ENCODE measurements at places on chromosomes 2 and 18.

DNA sequence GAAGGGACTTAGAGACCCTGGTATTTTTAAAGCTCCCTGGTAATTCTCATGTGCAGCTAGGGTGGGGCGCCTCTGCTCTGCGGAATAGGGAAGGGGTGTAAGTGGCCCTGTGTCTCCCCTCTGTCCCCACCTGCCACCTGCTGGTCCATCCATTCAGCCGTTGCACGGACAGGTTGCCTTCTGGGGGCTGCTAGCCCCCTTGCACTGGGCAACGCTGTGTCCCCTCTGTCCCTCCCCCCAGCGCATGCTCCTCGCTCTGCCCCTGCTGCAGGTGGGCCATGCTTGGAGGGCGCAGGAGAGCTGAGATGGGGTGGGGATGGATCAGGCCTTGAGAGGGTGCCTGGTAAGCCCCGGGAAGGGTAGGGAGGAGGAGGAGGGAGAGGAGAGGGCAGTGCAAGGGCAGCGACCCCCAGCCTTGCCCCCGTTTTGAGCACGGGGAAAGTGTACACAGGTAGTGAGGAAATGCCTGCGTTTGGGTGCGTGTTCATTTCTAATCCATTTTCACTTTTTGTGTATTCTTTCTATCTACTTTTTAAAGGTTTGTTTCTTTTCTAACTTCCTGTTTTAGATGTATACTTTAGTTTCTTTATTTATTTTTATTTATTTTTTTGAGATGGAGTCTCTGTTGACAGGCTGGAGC is 23.9 kb downstream of the RRM2 start:
- no peak for DNase-seq

DNA sequence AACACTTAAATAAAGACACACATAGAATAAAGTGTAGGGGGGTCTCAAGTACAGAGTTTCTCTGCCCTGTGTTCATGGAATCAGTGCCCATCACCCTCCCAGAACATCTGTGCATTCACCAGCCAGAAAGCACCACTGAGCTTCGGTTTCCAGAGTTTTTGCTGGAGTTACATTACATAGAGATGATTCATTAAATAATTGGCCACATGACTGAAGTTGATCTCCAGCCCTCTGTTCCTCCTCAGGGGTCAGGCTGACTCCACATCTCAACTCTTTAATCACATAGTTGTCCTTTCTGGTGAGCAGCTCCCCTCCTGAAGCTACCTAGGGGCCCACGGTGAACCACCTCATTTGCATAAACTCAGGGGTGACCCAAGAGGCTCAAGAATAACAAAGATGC is 129.8 kb downstream of the METTL4 start:
- DNase-seq: no peak

DNA sequence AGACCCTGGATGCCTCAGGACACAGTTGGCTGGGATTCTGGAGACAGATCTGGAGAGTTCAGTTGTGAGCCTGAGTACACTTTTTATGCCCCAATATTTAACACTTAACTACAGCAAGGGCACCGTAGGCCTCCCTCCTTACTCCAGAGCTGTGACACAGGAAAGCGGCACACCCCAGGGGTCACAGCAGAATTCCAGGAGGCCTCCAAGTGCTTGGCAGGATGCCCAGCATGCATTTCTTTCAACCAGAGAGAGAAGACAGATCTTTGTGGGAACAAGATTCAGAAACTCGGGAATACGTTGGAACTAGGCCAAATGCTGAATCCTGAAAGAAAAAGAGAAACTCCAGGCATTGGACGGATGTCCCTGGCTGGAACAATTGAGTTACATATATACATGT is 199.2 kb upstream of the NT5C1B start:
- no peak for DNase-seq

DNA sequence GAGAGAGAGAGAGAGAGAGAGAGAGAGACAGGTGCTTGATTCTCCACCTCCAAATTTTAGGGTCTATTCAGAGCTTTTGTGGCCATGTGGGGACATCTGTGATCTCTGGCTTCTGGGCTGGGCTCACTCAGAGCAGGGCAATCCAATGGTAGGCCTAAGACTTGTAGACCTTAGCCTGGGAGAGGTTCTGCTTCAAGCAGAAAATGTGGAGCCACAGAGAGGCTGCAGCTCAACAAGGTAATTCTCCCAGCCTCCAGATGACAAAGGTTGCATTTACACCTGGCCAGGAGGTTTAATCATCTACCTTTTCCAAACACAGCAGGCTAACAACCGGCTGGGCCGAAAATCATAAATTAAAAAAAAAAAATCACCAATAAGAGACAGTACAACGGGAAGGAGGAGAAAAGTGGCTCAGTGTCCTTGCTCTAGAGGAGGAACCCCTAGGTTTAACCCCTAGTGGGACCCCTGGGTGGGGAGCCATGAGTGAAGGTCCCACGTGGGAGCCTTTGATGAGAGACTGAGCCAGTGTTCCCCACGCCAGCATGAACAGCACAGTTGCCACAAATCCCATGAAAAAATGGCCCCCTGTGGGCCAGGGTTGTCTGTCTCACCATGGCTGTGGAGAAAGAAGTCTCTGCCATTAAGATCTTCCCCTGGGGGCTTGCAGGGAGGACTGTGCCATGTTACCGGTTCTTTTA is 124.0 kb upstream of the GATA6 start:
- no peak for DNase-seq

DNA sequence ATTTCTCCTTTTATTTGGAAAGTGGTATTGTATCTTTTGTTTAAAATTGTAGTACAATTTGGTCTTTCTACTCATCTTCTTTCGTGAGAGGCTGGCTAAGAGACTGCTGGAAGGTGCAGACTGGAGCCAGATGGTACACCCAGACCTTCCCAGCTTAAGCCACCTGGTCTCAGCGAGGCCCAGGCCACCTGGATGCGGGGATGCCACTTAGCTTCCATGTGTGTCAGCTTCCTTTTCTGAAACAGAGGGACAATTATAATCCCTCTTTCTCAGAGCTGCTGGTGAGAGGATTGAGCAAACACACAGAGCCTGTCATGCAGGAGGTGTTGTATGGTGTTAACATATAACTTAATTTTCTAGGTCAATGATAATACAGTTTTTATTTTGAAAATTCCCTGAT is 17.4 kb downstream of the FARP2 start:
- DNase-seq: no peak

DNA sequence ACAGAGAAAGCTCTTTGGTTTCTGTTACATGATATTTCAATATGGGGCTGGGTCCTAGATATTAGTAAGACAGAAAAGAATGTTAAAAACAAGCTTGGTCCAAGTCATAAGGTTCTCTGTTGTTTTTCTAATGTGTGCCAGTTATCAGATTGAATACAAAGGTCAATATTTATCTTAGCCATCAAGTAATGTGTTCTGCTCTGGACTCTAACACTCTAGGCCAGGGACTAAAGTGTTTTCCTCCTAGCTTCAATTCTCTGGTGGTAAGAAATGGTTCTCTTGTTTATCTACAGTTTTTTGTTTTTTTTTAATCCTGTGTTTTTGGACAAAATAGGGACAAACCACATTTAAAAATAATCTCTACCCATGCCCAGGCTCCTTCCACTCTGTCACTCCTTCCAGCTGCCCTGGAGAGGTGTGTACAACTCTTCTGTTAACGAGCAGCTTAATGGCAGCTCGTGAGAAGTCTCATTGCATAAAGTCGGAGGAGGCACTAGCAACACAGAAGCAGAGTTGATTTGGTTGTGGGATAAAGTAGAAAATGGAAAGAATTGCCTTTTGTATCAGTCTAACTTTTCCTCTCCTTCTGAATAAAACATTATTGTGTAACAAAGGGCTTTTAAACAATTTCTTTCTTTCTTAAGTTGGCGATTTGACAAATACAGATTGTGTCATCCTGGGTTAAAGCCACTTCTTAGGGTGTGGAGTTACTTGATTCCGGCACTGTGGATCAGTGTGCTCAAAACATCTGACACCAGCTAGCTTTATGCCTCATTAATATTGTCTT is 8.0 kb upstream of the SESTD1 start:
- DNase-seq: no peak

All from stimulated activated CD8-positive, alpha-beta memory T cell treated with anti-CD3 and anti-CD28 coated beads, Interleukin-4, amount 100 ng/mL, for 1 hour (primary cell).